ENCODE measurements at places on chromosomes 5 and 9.

GRCh38 chr5:144092508-144092907 lies 78.0 kb downstream of the YIPF5 start:
- DNase-seq = no peak

DNA sequence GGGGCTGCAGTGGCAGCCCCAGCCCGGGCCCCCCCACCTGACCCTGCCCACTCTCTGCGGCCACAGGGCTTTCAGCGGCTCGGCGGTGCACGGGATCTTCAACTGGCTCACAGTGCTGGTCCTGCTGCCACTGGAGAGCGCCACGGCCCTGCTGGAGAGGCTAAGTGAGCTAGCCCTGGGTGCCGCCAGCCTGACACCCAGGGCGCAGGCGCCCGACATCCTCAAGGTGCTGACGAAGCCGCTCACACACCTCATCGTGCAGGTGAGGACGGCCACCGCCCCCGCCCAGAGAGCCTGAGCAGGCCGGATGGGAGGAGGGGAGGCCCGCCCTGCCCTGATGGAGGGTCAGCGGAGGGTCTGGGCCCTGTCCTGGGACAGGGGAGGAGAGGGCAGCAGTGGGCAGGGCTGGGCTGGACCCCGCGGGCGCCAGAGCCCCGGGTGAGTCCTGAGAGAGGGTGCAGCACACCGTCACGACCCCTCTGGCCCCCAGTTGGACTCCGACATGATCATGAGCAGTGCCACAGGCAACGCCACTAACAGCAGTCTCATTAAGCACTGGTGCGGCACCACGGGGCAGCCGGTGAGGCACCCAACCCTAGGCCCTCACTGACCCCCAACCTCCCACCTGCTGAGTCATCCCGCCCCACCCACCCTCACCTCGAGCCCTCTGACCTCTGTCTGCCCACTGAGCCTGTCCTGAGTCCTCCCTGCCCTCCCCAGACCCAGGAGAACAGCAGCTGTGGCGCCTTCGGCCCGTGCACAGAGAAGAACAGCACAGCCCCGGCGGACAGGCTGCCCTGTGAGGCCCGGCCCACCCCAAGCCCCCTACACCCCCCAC lies 2.7 kb downstream of the SLC34A3 start:
- no peak for DNase-seq

DNA sequence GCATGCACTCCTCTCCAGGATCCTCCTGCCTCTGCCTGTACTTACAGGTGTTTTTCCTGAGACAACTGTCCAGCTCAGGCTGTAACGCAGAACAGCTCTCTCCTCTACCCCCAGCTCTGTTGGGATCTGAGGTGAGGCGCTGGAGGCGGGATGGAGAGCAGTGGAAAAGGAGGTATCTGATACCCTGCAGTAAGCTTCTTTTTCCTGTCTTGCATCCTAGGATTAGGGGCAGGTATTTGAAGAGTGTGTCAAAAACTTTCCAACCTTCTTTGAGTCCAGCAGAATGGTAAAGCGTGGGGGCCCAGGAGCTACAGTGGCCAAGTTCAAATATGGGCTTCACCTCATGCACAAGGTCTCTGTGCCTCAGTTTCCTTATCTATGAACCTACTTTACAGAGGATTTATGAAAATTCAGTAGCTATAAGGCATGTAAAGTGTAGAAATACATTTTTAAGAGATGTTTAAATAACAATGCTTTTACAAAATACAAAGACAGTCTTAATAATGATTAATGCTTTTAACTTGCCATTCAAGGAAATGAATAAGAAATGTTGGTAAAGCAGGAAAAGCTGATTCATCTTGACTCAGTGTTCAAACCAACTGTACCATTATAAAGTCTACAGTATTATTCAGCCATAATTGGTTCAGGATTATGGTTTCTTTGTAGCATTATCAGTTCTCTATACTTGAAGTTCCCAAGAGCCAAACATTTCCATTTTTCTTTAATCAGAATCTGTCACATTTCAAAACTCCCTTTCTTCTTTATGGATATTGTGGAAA lies 26.1 kb downstream of the MAP1B start:
- no peak for DNase-seq

DNA sequence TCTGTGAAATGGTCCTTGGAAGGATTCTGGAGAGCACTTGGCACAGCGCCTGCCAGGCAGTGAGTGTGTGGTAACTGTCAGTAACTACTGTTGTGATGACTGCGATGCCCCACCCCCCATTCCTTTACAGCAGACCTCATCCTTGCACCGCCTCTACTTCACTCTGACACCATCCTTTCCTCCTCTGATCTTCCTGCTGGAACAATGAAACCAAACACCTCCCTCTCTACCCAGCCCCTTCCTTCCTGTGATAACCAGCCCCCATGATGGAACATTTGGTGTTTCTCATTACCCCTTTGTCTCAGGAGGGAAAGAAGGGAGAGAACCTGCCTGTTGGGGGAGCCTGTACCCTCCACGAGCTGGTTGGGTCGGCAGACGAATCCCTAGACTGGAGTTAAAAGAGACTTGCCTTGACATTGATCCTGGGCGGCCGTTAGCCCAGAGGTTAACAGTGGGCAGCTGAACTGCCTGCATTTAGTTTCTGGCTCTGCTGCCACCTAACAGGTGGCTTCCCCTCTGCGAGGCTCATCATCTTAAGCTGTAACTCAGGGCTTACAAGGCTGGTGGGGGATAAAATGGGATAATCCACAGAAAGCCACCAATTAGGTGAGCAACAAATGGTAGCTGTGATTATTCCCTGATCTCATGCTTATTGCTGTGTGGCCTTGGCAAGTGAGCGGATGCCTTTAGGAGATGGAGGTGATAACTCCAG lies 34.2 kb upstream of the GRPEL2 start:
- DNase-seq = no peak

- no peak for DNase-seq
These were observed 119.5 kb upstream of the ZNF618 start for GRCh38 chr9:113756476-113757192.

DNA sequence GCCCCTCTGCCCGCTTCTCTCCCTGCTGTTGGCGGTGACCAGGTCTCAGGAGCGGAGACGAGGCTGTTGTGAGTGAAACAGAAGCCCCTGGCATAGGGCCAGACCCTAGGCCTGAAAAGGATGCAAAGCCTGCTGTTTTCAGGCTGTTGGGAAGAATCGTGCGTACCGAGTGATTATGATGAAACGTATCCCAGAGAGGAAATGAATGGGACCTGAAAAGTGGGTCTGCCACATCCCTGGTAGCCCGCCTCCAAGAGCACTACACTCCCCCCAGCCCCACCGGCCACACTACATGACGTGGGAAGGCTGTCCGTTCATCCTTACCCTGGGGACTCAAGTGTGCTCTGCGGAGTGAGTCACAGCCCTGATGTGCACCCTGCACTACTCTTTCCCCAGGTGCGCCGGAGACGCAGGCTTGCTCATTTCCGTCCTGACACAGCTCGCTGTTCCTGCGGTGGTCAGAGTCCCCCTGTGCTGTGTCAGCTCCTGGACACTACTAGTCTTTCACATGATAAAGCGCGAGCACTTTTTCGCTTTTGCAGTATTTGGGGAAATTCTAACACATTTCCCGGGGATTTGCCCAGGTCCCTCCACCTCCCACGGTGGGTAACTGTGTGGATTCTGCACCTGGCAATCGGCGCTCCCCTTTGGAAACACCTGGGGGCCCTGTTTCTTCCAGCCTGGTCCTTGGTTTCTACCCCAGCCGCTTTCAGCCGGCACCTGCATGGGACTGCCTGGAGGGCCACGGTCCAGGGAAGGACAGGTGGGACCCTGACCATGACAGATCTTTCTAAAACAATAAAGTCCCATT lies 91.5 kb downstream of the ANKRD33B start:
- DNase-seq = no peak

GRCh38 chr5:98248949-98249348 lies 524.5 kb upstream of the RGMB start:
- no peak for DNase-seq

DNA sequence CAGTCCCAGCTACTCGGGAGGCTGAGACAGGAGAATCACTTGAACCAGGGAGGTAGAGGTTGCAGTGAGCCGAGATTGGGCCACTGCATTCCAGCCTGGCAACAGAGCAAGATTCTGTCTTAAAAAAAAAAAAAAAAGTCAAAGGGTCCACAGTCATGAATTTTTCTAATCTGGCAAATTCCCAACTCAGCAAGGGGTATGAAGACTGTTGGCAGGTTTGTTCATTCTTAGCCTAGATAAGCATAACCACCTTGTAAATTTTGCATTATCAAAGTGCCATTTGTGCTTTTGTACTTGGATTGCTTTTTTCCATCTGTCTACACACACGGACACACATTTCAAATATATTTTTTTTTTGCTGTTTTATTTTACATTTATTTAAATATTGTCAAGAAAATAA lies 299.8 kb upstream of the NUDT12 start:
- no peak for DNase-seq

DNA sequence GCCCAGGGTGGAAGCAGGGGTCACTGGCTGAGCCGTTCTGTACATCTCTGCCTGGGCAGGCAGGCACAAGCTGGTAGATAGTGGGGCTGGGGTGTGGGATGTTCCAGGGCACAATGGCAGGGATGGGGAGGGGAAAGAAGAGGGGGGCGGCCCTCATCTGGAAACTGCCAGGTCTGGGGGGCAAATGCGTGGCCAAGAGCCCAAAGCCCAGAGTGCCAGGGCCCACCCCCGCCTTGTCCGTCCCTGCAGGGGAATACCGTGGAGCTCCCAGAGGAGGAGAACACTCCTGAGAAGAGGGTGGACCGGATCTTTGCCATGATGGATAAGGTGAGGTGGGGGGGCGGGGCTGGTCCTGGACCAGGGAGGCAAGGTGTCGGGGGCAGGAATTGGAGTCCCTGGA lies 42.7 kb upstream of the HMCN2 start:
- no peak for DNase-seq

DNA sequence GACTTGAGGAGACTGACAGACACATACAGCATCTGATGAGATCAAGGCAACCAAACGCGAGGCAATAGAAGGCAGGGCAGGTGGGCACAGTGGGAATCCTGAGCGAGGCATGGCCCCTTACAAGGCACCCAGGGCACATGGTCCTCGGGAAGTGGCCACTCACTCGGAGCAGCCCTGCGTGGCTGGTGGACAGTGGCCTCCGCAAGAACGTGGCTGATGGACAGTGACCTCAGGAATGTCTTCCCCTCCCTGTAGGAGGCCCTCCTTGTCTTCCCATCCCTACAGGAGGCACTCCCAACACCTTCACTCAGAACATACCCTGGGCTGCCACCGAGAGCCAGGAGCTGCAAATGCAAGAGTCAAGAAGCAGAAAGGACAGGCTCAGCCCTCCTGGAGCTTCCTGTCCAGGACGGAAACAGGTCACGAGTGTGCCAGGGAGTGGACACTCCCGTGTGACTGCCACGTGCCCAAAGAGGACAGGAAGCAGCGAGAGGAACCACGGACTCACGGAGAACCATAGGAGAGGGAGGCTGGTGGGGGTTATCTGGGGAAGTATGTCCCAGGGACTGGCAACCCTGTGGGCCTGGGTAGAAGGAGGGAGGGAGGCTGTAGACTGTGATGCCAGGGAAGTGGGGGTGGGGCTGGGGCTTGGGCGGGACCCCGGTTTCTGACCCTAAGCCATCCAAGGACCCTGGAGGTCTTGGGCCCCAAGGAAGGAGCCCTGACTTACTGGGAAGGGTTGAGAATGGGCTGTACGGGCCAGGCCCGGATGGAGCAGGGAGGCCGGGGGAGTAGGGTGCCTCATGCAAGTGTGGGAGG lies 321.9 kb upstream of the IRX4 start:
- no peak for DNase-seq

GRCh38 chr5:128538250-128539037 lies 399 bp upstream of the FBN2 start:
- no peak for DNase-seq

GRCh38 chr9:134968011-134968822 lies 50.5 kb upstream of the FCN1 start:
- DNase-seq = no peak

DNA sequence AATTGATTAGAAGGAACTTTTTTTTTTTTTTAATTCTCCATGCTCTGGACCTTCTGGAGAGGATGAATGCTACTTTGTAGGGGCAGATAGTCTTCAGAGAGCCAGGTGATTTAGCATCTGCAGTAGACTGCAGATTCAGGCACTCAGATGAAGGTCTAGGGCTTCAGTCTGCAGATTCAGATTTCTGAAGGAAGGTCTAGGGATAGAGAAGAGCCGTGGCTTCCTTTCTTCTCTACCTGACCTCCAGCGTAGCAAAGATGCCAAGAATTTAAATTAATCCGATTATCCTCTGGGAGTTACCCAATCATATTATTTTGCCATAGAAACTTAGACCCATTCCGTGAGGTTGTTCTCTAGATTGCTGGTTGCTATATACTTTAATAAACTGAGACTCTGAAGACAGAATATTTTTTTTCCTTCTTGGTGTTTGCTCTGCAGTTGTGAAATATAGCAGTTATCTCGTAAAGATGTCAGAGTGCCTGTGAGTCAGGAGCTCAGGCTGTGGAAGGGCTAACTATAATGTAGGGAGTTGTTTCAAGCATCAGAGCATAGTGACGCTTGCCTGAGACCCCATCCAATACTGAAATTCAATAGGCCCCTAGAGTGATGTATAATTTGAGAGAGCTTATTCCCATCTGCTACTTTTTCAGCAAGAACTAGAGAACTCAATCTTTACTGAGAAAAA lies 132.7 kb upstream of the SLC12A2 start:
- no peak for DNase-seq

Measured in stimulated activated CD8-positive, alpha-beta memory T cell treated with anti-CD3 and anti-CD28 coated beads, Interleukin-2, amount 100 ng/mL, for 48 hours (primary cell).